Femur (tissue), 1 donor: ENCODE measurements at places on chromosomes 5 and 9.

GRCh38 chr9:85667374-85667773 lies 74.4 kb downstream of the AGTPBP1 start:
- DNase-seq, result no peak

GRCh38 chr9:8643896-8644295 lies 844.3 kb upstream of the DMAC1 start:
- DNase-seq, result peak; percentile 34

DNA sequence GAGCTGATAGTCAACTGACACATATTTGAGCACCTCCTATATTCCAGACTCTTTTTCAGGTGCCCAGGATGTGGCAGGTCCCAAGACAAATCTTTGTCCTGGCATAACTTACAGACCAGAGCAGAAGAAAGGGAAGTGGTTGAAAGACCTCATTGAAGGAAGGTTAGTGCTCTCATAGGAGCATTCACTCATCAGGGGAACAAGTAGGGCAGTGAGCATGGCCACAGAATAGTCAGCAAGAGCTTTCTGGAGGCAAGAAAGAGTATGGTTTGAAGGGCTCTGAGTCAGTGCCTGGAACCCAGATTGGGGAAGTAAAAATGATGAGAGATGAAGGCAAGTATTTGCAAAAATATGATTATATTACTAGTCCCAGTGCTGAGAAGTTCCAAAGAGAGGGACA lies 25.0 kb upstream of the ERMP1 start:
- DNase-seq, result no peak

GRCh38 chr5:126970517-126971017 lies 59.8 kb downstream of the MARCHF3 start:
- DNase-seq, result no peak

DNA sequence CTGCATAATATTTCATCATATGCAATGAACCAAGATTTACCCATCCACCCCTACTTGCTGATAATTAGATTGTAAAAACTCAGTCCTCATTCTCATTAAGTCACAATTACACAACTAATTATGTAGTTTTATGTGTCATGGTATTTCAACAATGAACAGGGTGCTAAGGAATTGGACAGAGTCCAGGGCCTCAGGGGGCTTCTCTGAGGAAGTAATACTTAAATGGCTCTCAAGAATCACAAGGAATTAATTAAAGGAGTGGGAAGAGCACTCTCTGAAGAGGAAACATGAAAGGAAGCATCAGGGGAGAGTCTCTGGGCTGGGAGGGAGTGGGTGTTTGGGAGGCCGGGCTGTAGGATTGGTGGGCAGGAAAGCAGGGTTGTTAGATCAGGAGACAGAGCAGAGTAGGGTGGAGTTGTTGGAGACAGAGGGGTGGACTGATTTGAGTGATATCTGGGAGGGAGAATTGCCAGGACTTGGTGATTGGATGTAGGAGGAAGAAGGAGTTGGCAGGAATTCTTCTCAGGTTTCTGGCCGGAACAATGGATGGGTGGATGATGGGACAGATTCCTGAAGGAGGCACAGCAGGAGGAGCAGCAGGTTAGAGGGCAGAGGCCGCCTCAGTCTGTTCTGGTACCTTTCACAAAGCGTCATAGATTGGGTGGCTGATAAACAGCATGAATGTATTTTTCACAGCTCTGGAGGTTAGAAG lies 23.0 kb upstream of the NSG2 start:
- no peak for DNase-seq

GRCh38 chr5:35239476-35239875 lies 9.2 kb upstream of the PRLR start:
- no peak for DNase-seq

- no peak for DNase-seq
These were observed 29.2 kb upstream of the C9orf57 start for GRCh38 chr9:72089451-72090130.

- DNase-seq, result peak; percentile 63
These were observed 3.4 kb downstream of the CLINT1 start for GRCh38 chr5:157855404-157855994.

DNA sequence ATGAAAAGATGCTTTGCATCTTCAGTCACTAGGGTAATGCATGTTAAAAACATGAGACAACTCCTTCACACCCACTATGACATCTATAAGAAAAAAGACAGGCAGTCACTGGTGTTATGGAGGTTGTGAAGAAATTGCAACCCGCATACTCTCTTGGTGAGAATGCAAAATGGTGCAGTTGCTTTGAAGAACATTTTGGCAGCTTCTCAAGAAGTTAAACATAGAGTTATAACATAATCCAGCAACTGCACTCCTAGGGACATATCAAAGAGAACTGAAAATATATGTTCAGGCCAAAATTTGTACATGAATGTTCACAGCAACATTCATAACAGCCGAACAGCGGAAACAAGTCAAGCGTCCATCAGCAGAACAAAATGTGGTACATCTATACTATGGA lies 46.3 kb upstream of the TBC1D9B start:
- DNase-seq, result no peak

GRCh38 chr5:76626738-76627137 lies 3.5 kb upstream of the F2RL2 start:
- DNase-seq, result no peak

DNA sequence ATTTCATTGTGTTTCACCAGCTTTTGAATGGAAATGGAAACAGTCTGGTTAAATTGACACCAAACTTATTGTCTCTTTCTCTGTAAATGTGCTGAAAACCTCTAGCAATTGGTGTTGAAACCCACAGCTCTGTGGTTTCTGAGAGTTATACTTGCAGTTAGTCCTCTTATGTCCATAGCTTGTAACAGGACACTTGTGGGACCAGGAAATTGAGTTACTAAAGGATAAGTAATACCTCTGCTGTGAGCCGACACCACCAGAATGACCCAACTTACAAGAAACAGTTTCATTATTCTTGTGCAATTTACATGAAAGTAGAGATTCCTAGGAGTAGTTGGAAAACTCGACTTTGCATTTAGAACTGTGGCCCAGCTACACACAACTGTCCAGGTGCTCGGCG lies 191.5 kb downstream of the CFAP90 start:
- no peak for DNase-seq

GRCh38 chr5:131382407-131383395 lies 118.8 kb downstream of the CDC42SE2 start:
- DNase-seq, result no peak

DNA sequence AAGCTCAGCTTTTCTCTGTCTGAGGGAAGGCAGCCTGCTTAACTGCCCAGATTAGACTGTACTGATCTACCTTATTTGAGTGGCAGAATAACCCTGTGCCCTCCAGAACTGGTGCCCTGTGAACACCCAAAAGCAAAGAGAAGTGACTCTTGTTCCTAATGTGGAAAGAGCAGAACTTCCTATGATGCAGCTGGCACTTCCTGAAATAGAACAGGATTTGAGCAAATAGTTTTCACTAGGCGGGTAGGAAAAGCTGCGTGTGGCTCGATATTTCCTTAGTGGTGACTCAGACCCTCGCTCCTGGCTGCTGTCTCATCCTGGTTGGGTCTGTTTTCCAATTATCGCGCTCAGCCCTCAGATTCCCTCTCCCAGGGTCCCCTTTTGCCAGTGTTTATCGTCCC lies 89.9 kb downstream of the SH3TC2 start:
- DNase-seq, result peak; percentile 68

DNA sequence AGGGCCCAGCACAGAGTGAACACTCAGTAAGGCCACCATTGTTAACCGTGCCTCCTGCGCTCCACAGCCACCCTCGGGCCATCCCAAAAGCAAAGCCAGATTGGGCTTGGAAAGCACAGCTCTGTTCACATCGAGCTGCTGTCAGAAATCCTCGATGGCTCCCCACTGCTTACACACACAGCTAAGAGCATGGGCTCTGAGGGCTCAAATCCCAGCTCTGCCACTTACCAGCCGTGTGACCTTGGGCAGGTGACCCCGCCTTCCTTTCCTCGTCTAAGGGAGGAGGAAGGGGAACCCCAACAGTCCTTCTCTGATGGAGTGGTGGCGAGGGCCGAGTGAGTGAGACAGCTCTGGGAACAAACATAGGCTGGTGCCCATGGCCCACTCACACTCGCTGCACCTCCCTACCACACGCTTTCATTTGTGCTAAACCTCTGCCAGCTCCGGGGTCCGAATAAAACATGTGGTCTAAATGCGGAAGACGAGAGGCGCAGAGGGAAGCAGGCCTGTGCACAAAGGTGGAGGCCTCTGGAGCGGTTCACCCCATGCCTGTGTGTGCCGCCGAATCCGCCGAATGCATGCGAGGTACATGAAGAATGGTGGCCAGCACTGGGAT lies 139.3 kb downstream of the PAX5 start:
- DNase-seq, result no peak

GRCh38 chr5:73126957-73127356 lies 6.6 kb downstream of the TMEM171 start:
- no peak for DNase-seq

DNA sequence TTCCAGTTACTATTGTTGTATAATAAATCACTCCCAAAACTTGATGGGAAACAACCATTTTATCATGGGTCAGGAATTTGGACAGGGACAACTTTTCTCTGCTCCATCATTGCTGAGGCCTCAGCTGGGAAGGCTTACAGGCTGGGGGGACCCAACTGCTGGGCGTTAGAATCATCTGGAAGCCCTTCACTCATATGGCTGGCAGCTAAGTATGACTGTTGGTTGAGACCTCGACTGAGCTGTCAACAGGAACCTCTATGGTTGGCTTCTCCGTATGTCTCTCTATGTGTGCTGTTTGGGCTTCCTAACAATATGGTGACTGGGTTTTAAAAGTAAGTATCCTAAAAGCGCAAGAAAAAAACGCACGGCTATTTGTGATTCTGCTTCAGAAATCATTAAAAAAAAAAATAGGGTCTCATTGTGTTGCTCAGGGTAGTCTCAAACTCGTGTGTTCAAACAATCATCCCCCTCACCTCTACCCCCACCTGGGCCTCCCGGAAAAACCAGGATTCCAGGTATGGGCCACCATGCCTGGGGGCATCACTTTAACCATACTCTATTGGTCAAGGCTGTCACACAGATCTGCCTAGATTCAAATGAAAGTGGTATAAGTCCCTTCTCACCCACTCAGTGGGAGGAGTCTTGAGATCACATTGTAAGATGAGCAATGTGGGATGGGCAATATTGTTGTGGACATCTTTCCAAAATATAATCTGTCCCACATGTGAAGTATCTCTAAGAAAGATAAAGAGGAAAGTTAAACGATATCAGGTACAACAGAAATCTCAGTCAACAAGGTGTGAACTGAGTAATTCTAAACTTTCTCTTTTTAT lies 15.2 kb downstream of the FNBP1 start:
- DNase-seq, result no peak

DNA sequence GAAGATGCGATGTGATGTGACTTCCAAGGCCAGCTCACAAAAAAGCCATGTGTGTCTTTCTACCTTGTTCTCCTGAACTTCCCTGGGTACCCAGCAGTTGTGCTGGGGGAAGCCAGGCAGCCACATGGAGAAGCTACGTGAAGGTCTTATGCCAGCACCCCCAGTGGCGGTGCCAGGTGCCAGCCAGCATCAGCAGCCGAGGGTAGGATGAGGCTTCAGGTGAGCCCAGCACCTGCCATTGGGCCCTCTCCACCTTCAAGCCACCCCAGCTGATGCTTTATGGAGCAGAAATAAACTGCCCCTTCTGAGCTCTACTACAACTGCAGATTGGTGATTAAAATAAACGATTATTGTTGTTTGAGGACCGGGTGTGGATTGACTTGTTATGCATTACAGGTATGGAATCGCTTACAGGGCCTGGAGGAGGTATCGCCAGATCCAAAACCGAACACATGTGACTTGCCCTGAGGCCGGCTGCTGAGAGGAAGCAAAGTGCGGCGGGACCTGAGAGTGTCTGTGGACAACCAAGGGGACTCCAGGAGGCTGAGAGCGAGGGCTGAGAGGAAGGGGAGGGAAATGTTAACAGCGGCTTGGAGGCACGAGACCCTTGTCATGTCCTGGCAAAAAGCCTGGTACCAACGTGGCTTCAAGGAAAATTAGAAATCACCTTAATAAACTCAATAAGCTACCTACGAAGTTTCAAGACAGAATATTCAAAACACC lies 36.0 kb upstream of the OLFM1 start:
- no peak for DNase-seq

DNA sequence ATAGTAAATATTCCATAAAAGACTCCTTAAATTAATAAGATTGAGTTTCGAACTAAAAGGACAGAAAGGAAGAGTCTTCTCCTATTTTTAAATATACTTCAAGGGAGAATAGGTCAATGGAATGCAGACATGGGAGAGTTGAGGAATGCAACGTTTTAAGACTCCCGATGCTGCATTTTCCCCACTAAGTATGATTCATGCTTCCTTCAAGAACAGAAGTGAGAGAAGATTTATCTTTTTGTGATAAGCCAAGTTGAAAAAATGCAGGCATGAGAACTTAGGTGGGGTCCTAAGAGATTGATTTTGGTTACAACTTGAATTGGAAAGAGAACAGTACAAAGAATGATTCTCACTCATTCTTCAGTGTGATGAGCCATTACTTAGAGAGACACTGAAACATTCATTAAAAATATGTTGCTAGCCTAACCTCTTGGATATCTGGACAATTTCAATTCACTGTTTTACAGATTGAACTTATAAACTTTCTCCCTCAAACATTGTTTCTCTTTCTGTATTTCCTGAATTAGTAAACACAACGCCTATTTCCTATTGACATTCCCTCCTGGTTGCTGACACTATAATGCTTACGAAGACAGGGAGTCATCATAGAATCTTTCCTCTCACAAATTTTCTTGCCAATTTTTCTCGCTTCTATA lies 1666.1 kb upstream of the WWC1 start:
- DNase-seq, result no peak

DNA sequence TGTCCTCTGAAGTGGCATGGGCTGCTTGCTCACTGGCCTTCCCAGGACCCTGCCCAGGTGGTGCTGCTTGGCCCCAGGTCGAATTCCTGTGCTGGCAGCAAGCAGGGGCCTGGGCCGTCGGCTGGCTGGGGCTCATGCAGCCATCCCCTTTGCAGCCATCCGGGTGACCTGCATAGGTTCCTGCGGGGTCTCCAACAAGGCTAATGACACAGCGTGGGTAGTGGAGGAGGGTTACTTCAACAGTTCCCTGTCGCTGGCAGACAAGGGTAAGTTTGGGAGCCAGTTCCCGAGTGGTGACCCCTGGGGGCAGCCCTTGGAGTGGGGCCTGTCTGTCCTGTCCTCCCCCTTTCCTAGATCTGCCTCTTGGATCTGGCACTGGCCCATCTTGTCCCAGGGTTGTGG lies 6.1 kb upstream of the EHMT1 start:
- DNase-seq, result no peak

DNA sequence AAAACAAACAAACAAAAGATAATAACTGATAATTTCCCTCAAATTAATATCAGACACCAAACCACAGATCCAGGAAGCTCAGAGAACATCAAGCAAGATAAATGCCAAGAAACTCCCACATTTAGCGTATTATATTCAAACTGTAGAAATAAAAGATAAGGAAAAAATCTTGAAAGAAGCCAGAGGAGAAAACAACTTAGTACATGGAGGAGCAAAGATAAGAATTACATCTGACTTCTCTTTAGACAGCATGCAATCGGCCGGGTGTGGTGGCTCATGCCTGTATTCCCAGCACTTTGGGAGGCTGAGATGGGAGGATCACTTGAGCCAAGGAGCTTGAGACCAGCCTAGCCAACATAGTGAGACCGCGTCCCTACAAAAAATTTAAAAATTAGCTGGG lies 17.2 kb upstream of the MLANA start:
- no peak for DNase-seq

- DNase-seq, result no peak
These were observed 15.5 kb downstream of the IGFBPL1 start for GRCh38 chr9:38408719-38409118.
